ENCODE measurements at places on chromosomes 2 and 18.

DNA sequence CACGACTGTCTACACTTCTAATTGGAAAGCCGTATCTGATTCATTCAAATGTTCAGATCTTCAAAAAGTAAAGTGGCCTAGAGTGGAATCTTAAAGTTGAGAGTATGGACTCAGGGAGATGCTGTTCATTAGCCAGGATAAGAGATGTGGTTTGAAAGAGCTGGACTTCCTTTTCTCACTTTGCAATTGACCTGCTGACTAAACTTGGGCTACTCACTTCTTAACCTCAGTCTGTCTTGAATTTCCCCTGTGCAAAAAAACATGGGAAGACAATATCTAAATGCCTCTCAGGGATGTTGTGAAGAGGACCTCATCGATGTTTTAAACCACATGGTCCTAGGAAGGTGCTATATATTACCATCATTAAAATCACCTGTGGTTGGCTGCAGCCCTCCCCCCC is 64.1 kb downstream of the BCL2 start:
- no peak for DNase-seq

- no peak for DNase-seq
Measured at GRCh38 chr2:2834105-2834504, 503.0 kb upstream of the MYT1L start.

- no peak for DNase-seq
Measured at GRCh38 chr18:3450799-3451182, 819 bp downstream of the TGIF1 start.

GRCh38 chr2:216113572-216113971 is 4.4 kb downstream of the XRCC5 start:
- no peak for DNase-seq

GRCh38 chr2:102761763-102762162 is at the start of gene TMEM182:
TMEM182 (plus strand) TSS chr2:102762031; CDS start chr2:102762218, 187 bp downstream.
- DNase-seq = no peak

DNA sequence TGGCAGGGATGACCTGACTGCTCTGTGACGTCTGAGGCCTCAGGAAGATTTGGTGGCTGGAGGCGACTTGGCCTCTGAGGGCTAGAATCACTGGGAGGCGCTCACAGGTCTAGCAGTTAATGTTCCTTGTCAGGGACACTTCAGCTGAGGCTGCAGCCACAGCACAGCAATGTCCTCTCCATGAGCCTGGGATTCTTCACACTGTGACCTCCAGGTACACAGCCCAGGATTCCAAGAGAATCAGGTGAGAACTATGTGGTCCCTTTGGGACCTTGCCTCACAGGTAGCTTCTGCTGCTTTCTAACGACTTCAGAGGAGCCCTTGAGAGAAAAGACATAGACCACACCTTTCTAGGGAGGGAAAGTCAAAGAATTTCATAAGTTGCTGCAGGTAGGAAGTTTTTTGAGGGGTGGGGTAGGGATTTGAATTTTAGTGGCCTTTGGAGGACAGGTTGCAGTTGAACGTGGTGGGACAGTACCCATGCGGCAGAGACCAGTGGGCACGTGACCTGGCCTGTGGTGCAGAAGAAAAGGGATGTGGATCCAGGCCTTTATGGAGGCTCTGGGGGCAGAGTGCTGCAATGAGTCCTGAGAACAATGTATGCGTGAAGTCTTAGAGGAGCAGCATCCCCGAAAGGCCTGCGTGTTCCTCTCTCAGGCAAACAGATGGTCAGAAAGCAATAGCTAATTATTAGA is 86.2 kb downstream of the LYPD1 start:
- DNase-seq = no peak

DNA sequence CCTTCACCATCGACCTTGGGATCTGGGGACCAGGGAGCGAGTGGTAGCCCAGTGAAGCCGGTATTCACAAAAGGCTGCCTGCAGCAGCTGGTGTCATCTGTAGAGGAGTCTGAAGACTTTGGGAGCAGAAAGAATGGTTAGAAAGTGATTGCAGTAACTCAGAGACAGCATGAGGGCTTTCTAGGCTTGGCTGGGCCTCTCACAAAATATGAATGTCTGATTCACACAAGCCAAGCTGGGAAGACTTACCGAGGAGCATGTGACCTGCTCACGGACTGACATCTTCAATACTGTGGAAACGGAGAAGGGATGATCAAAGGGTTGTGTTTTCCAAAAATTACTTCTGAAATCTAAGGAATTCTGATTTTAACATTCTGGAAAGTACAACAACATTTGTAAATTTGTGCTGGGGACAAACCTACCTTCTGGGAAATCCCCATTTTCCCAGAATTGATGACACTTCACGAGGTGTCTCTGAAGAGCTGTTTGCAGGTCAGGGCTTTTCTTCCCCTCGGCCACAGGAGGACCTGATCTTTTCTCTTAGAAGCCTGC is 111.7 kb downstream of the ACOXL start:
- no peak for DNase-seq

DNA sequence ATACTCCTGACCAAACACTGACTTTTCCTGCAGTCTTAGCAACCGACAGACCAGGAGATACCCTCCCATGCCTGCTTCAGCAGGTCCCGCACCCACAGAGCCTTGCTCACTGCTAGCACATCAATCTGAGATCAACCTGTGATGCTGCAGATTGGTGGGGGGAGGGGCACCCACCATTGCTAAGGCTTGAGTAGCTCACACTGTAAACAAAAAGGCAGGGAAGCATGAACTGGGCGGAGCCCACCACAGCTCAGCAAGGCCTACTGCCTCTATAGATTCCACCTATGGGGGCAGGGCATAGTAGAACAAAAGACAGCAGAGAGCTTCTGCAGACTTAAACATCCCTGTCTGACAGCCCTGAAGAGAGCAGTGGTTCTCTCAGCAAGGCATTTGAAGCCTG is 109.7 kb downstream of the SP100 start:
- DNase-seq = no peak

DNA sequence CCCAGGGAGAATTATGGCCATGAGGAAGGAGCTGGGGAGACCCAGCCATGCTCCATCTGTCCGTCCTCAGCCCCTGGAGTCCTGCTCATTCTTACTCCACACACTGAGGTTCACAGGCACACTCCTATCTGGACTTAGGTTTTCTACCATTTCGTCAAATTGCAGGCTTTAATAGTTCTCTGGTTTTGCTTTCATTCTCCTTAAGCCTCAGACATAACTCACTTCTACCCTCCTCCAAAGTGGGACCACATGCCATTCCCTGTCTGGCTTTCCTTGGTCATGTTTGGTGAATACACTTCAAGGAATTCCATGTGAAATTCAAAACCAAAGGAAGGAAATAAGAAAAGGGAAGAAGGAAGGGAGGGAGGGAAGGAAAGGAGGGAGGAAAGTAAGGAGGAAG is 115.7 kb downstream of the CMPK2 start:
- peak; percentile 61 for DNase-seq

DNA sequence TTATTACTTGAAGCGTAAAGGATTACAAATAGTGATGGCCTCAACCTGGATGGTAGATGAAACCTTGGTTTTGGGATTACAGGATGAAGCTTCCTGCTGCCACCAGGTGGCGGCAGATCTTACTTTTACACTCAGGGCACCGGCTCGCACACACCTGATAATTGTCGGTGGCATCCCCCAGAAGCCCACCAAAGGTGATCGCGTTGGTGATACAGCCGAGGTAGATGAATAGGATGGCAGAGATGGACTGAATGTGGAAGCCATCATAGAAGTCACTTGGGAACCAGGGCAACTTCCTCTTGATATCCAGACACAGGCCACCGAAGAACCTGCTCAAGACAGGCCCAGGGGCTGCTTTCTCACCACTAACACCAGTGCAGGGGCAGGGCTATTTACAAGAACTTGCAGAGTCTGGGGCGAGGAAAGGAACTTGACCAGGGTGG is 51.8 kb downstream of the MTHFD2 start:
- peak; percentile 26 for DNase-seq

Data from fibroblast of skin of right biceps (primary cell).